ENCODE measurements at places on chromosomes 12 and 14. TPM values are rescaled to one million over a fixed set of nuclear protein-coding genes. Genes with fewer than 3 reads are reported as not detected.

Gene TMEM117
- 24.8 TPM for total RNA-seq

GRCh38 chr12:79648881-79649280, 41.9 kb downstream of the PAWR start:
- no peak for DNase-seq

- no peak for DNase-seq
Measured at GRCh38 chr12:119072440-119072839, 91.1 kb downstream of the SRRM4 start.

GRCh38 chr14:24274101-24274543, 2.7 kb upstream of the RABGGTA start:
- no peak for DNase-seq

DNA sequence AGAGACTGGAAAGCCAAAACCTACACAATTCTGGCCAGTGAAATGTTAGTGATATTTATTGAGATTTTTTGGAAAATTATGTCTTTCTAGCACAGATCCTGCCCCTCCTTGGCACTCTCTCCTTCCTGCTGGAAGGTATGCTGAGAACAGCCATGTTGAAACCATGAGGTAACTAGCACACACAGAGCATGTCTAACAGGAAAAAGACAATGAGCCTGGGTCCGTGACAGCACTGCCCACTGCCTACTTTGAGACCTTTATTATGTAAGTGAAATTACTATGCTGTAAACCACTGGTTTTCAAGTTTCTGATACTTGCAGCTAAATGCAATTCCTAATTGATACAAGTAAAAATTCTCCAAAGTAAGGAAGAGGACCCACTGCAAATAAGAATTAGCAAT, 81.6 kb upstream of the SINHCAF start:
- no peak for DNase-seq

GRCh38 chr12:25482625-25483024, 70.5 kb downstream of the LMNTD1 start:
- no peak for DNase-seq

Gene TMCC3
- total RNA-seq, result 24.9 TPM

DNA sequence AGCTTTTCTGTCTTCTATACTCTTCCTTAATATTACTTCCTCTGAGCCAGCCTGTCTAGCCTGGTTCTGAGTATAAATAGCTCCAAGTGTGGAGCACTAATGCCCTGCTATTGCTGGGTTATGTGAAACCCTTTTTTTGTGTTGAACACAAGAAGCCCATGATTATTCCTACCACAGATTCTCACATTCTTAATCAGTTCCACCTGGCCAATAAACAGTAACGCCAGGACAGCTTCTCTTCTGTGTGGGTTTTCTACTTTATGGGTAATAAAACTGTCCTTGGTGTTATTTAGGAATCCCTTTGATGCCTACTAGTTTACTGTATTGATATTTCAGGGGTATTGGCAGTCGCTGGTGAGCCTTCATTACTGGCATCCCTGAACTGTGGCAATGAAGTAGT, 48.9 kb upstream of the LRIG3 start:
- DNase-seq, result no peak

DNA sequence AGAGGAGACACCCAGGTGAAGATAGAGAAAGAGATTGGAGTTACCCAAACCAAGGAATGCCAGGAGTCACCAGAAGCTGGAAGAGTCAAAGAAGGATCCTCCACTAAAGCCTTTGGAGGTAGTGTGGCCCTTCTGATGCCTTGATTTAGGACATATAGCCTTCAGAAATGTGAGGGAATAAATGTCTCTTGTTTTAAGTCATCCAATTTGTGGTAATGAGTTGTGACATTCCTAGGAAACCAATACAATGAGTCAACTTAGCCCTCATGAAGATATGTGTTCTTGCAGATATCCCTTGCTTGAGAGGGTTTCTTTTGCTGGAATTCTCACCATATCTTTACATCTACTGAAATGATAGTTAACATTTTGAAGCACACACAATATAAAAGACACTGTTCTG, 58.8 kb downstream of the CCER1 start:
- DNase-seq, result no peak

GRCh38 chr14:65943150-65943549, 530.6 kb downstream of the FUT8 start:
- DNase-seq, result no peak

DNA sequence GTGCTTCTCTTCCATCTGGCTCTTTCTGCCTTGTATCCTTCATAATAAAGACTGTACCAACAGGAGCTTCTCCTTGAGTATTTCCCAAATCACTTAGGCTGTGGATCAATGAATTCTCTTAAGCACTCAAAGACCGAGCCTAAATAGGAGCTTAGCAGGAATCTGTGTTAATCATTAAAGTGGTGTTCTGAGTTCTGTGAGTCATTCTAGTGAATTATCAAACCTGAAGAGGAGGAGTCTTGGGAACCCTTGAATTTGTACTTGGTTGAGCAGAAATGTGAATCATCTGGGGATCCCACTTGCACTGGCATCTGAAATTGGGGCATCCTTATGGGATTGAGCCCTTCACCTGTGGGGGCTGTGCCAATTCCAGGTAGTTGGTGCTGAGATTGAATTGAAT, 946.2 kb downstream of the BCL11B start:
- no peak for DNase-seq

DNA sequence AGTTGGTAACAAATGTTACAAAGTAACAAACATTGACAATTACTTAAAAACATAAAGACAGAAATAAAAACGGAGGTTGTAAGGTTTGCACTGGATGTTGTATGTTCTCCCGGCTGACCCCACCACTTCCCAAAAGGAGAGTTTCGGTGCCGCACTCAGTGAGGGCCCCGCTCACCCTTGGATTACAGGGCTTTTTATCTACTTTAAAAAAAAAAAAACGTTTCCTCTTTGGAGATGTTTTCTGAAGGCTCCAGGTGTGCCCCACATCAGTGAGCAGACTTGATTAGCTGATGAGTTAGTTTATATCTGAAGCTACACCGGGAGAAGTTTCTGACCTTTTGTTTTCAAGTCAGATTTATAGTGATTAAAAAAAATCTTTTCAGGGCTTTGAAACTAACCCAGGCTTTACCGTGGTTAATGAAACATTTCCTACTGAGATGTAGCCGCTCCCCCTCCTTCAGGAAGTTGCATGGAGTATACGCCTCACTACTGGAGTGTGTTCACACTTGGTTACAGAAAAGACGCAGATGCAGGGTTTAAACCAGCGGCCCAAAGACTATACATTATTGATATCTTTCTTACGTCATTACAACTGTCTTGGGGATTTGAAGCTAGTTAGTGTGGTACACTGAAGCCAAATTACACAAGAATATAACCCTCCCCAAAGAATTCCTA, 38.0 kb upstream of the BCL7A start:
- no peak for DNase-seq

Gene MYRFL
- total RNA-seq, result not detected

DNA sequence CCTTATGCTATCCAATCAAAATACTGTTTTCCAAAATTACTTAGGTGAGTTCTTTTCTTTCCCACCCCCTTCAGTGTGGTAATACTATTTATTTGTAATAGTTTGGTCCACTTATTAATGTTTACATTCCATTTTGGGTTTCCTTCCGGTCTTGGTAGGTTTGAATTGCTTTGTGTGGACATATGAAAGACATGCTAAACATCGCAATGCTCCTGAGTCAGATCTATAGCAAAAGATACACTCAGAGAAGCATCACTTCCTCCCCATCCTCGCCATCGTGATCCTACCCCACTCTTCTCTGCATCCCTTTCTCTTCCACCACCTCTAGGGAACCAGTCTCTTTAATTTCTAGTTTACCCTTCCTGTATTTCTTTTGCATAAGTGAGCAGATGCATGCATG, 30.0 kb downstream of the TUNAR start:
- DNase-seq, result no peak

- no peak for DNase-seq
Measured at GRCh38 chr12:83326666-83327065, 640.0 kb downstream of the TMTC2 start.

DNA sequence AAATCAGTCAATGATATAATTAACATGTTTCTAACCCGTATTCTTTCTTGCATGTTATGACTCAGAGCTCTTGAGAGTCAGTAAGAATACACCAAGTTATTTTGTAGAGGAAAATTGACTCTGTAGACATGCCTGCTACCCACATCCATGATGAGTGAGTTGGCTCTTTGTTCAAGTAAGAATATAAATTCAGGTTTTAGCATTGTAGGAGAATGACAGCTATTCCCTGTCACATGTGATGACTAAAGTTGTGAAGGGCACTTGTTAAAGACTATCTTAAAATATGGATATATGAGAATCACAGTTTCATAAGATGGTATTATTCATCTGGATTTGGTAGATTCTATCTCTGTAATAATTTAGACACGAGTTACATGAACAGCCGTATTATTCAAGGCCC, 209.1 kb downstream of the CCDC59 start:
- no peak for DNase-seq

Gene TEX52
- total RNA-seq, result not detected

Gene TAS2R42
- not detected for total RNA-seq

DNA sequence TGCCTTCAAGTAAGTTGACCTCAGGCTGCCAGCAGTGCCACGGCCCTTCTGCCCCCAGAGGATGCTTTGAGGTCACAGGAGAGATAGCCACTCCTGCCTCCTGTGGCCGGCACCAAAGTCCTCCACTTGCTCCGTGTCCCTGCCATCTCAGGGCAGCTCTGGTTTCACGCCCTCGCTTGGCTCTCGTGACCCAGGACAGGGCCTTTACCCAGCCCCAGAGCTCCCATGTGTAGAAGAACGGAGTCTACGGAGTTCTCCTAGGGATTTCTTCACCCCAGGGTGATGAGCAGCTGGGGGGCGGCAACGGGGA, 178.1 kb downstream of the ADGRD1 start:
- no peak for DNase-seq

Gene AKAP5
- total RNA-seq, result 0.36 TPM

- DNase-seq, result no peak
Measured at GRCh38 chr14:20332431-20332787, 670 bp downstream of the CCNB1IP1 start.

Gene KRT73
- total RNA-seq, result not detected

DNA sequence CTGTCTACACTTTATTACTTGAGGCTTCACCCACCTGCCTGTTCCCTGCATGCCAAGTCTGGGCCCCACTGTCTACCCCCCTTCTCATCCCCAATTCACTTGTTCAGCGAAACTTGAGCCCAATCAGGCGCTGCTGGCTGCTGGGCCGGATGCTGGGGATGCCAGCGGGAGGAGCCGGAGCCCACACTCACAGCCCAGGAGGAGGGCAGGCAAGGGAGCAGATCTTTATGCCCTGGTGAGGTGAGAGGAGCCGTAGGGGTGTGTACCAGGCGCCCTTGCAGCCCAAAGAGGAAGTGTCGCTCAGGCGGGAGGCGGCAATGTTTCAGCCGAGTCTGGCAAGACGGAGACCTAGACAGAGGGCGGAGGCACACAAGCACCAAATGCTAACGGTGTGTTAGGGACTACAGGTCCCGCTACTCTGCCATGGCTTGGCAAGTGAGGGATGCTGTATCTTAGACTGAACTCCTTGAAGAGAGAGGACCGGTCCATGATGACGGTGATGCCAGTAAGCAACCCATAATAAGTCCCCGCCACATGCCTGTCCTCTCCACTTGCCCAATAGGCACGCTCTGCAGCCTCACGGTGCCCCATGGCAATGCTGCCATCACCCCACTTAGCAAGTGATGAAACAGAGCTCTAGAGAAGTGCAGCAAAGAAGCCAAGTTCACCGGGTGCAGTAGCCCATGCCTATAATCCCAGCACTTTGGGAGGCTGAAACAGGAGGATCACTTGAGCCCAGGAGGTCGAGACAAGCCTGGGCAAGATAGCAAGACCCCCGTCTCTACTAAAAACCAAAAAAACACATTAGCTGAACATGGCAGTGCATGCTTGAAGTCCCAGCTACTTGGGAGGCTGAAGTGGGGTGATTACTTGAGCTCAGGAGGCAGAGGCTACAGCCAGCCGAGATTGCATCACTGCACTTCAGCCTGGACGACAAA, 41.6 kb downstream of the LRRC74A start:
- no peak for DNase-seq

Gene ASB2
- total RNA-seq, result 1.4 TPM

Gene FSCB
- 0.36 TPM for total RNA-seq

DNA sequence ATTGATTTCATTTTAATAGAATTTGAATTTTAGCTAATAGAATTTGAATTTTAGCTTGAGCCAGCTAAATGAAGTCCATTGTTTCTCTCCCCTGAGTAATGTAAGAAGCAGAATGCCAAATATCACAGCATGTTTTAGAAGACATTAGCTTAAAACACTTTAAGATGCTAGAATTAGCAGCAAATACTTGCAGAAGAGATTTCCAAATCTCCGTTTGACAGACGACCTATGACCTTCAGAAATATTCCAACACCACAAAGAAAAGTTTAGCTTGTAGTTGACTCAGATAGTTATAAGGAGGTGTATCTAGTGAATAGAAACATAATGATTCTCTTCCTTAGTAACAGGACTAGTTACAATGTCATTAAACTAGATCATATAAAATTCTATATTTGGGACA, 51.7 kb upstream of the MYF6 start:
- DNase-seq, result no peak

- no peak for DNase-seq
Measured at GRCh38 chr12:80325167-80325959, 118.7 kb upstream of the PTPRQ start.

Gene LTBP2
- 93.0 TPM for total RNA-seq

- DNase-seq, result no peak
Measured at GRCh38 chr14:52342849-52343596, 28.9 kb downstream of the PTGER2 start.

- no peak for DNase-seq
Measured at GRCh38 chr12:52920937-52921336, 16.1 kb upstream of the KRT8 start.

DNA sequence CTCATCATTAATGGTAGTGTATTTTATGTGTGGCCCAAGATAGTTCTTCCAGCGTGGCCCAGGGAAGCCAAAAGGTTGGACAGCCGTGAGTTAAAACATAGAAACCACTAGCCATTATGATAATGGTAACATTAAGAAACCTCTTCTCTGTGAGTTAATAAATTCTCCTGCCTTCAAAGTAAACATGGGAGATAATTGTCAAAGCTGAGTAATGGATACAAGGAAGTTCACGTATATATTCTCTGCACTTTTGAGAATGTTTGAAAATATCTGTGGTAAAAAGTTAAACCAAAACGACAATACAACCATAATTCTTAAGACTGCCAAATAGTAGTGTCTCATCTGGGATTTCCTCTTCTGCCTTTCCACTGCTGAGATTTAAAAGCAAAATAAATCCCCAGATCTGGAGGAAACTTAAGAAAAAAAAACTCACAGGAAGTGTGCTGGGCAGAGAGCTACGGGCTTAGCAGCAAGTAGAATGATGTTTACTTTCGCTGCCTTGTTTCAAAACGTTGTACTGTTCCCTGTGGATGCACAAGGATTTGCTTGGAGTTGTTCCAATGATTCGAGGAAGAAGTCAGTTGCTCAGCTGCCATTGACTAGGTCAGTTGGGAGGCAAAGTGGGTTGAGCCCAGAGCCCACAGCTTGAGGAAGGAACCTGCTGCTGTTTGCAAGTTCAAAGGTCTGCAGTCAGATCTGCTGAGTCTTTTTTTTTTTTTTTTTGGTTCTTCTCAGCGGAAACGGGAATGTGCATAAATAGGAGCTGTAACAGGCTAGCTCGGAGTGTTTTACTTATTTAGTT, 1.7 kb downstream of the TPCN1 start:
- DNase-seq, result no peak

GRCh38 chr12:109458086-109458485, 19.0 kb downstream of the KCTD10 start:
- no peak for DNase-seq

- DNase-seq, result no peak
Measured at GRCh38 chr14:43894534-43894933, 612.5 kb downstream of the FSCB start.

GRCh38 chr14:73463411-73463810, 5.1 kb upstream of the NUMB start:
- DNase-seq, result no peak

- DNase-seq, result no peak
Measured at GRCh38 chr12:70246580-70246979, 3.3 kb downstream of the CNOT2 start.

Gene SERPINA1
- total RNA-seq, result 28.5 TPM

Gene AQP5
- 0.71 TPM for total RNA-seq
